ENCODE measurements at places on chromosomes 1 and 21. TPM values are rescaled to one million over a fixed set of nuclear protein-coding genes. Genes with fewer than 3 reads are reported as not detected.

The SZT2 gene
- 31.3 TPM for total RNA-seq

The NBPF6 gene
- total RNA-seq = 0.07 TPM

GRCh38 chr1:30991862-30992606 lies 73.5 kb downstream of the PUM1 start:
- H3K27me3 ChIP-seq = no peaks in the 10 kb centered on the region
- peaks cover 64% of the 10 kb centered on the region for H3K36me3 ChIP-seq
- no peak for DNase-seq
- H3K4me3 ChIP-seq = no peak overlapping the region
- 0 out of 2 replicates have a peak, but pooled peaks cover 3% of the 10 kb centered on the region for H3K4me1 ChIP-seq

- H3K27me3 ChIP-seq = peaks cover 11% of the 10 kb centered on the region
- H3K4me3 ChIP-seq = no peak within 1 kb of the TSS
- H3K27ac ChIP-seq = no peak within 1 kb of the TSS
- no peaks in the 10 kb centered on the region for H3K4me1 ChIP-seq
These were observed at the start of gene CD247 for GRCh38 chr1:167518331-167518700. CD247 (minus strand) TSS chr1:167518529; CDS start chr1:167518465, 64 bp downstream.

GRCh38 chr1:99551812-99552614 lies 93.9 kb upstream of the PALMD start:
- H3K36me3 ChIP-seq = no peaks in the 10 kb centered on the region
- H3K4me3 ChIP-seq = no peak overlapping the region

All from PC-3 (cell line).